Activated gamma-delta T cell treated with anti-CD3 and anti-CD28 coated beads, Interleukin-2, amount 50 U/mL, for 16 hours (primary cell): ENCODE measurements at places on chromosomes 1 and 21.

DNA sequence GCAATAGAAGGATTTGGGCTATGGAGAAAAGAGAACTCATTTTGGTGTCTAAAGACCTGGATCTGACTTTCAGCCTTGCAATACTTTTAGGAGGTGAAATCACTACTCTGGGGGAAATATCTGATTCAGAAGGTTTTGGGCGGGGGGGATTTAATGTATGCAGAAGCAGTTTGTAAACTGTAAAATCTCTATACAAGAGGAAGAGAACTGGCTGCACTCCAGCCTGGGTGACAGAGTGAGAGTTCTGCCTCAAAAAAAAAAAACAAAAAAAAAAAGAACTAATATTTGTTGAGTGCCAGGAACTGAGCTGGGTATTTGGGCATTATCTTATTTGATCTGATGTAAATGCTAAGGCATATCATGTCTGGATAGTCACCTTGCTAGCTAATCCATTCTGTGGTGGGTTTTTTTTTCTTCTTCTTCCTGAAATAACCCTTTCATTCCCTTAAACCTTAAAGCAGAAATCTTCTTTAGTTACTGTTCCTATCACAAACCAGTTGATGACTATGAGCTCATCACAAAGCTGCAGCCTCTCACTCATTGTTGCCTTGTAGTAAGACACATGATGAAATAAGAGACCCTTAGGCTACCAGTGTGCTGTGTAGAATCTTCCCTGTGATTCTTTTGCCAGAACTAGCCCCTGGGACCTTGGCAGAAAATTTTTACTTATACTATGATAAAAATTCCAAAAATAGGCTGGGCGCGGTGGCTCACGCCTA is 35.6 kb upstream of the SLC16A1 start:
- DNase-seq: no peak

- no peak for DNase-seq
Measured at GRCh38 chr21:34262469-34262845, 101.3 kb upstream of the KCNE2 start.

GRCh38 chr21:38236232-38236631 is 20.6 kb upstream of the KCNJ15 start:
- no peak for DNase-seq

GRCh38 chr1:41880950-41881885 is 37.5 kb downstream of the HIVEP3 start:
- no peak for DNase-seq

DNA sequence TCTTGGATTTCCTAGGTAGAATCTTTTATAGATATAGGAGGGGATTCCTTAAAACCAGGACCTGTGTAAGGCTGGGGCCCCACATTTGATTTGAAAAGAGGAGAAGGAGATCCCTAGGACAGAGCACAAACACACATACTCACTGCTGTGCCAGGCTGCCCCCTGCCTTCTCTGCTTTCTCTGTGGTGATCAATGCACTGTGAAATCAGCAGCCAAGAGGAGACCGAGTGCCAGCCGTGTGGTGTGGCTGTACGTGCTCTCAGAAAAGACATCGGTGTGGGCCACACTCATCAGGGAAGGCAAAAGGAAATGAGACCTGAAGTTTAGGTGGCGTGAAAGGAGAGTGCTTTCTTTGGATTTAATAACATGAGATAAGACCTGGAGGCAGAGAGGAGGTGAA is 194.2 kb downstream of the ZSCAN20 start:
- no peak for DNase-seq

DNA sequence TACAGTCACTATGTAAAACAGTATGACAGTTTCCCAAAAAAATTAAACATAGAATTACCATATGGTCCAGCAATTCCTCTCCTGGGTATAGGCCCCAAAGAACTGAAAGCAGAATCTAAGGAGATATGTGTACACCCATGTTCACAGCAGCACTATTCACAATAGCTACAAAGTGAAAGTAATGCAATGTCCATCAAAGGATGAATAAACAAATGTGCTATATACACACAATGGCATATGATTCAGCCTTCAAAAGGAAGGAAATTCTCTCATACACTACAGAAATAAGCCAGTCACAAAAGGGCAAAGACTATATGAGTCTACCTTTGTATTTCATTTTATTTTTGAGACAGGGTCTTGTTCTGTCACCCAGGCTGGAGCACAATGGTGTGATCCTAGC is 120.4 kb downstream of the TOMM20 start:
- no peak for DNase-seq

DNA sequence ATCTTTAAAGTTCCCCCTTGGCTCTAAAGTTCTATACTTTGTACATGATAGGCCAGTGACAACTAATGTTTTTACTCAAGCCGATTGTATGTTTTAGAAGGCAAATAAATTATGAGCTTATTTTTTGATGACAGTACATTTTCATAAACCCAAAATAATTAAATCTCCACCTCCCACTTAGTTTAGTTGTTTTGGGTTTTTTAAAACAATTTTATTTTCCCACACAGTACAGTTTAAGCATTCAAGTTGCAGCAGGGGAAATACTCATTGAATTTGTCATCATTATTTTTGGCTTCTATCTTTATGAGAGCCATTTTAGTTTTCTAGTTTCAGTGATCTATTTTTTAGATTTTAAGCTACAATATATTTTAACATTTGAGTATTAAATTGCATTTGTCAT is 93.6 kb downstream of the OLFML2B start:
- DNase-seq: no peak

DNA sequence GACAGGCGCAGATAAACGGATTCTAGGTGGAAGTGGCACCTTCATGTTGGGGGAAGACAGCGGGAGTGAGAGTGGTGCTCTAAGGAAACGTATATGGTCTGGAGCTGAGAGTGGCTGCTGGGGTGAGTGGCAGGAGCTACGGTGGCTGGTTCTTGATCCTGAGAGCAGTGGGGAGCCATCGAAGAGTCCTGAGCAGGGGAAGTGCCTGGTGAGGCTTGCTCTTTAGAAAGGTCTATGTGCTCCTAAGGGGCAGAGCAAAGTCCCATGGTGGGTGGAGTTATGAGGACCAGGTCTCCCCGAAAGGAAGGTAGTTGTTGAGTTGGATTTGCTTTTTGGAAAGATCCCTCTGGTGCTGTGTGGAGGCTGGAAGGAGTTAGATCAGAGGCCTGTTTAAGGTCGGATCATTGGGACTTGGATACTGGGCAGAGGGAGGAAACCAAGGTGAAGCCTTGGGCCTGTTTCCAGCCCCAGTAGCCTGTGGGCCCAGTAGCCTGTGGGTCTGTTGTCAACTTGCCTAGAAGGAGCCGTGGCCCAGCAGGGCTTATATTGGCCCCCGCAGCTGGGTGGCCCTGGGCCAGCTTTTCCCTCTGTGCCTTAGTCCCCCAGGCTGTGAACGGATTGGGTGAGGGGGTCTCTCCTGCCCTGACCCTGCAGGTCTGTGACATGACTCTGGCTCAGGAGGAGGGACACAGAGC is 33.0 kb downstream of the ACOT11 start:
- no peak for DNase-seq

GRCh38 chr1:15540186-15540585 is 13.5 kb downstream of the DNAJC16 start:
- no peak for DNase-seq

DNA sequence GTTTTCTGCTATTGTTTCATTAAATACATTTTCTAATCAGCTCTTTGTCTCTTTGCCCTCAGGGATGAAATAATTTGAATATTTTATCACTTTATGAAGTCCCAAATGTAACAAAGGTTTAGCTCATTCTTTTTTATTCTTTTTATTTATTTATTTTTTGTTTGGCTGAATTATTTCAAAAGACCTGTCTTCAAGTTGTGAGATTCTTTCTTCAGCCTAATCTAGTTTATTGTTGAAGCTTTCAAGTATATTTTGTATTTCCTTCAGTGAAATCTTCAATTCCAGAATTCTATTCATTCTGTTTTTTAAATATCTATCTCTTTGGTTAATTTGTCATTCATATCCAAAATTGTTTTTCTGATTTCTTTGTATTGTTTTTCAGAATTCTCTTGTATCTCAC is 10.8 kb downstream of the LY9 start:
- DNase-seq: no peak

GRCh38 chr1:18807334-18808063 is 52.0 kb downstream of the TAS1R2 start:
- DNase-seq: no peak

DNA sequence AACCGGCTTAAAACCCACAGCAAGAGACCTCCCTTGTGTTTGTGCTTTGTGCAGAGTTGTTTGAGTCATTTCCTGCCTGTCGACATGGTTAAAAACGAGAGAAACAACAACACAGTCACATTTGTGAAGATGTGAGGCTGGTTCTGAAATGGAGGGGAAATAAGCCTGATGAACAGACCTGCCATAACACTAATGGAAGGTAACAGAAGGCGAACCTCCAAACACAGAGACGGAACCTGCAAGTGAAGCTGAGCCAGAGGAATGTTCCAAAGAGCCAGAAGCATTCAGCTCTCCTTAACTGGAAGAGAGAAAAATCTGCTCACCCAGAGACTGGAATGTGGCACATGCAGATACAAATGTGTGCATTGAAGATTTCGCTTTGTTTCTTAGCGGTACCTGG is 53.2 kb upstream of the RAVER2 start:
- no peak for DNase-seq
